ENCODE measurements at places on chromosomes 2 and 18. TPM values are rescaled to one million over a fixed set of nuclear protein-coding genes. Genes with fewer than 3 reads are reported as not detected.

- no peak for DNase-seq
Measured at GRCh38 chr2:97715951-97716694, 2.7 kb downstream of the ZAP70 start.

DNA sequence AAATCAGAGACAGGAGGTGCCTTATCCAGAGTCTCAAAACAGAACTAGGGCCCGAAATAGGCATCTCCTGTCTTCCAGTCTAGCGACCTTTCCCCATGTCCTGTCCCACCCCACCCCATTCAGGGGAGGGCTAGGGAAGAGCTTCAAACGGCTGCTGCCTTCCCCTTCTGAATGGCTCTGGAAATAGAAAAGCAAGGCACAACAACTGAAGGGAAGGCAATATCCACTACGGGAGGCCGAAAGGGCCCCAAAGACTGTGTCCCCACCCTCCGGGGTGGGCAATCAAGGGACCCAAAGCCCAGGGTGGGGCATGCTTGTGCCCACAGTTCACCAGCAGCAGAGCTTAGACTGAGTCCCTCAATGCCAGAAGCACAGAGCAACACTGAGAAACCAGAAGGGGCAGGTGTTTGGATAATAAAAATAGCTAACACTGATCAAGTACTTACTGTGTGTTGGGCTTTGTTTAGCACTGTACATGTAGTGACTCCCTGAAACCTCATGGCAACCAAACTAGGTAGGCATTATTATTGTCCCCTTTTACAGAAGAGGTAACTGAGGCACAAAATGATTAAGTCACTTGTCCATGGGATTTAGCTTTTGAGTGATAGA, 38.5 kb downstream of the CYRIA start:
- no peak for DNase-seq

DUSP2 gene
- total RNA-seq = 13.5 TPM

UBR3 gene
- 23.8 TPM for total RNA-seq

- no peak for DNase-seq
Measured at GRCh38 chr2:148022351-148022750, 1.5 kb downstream of the MBD5 start.

DNA sequence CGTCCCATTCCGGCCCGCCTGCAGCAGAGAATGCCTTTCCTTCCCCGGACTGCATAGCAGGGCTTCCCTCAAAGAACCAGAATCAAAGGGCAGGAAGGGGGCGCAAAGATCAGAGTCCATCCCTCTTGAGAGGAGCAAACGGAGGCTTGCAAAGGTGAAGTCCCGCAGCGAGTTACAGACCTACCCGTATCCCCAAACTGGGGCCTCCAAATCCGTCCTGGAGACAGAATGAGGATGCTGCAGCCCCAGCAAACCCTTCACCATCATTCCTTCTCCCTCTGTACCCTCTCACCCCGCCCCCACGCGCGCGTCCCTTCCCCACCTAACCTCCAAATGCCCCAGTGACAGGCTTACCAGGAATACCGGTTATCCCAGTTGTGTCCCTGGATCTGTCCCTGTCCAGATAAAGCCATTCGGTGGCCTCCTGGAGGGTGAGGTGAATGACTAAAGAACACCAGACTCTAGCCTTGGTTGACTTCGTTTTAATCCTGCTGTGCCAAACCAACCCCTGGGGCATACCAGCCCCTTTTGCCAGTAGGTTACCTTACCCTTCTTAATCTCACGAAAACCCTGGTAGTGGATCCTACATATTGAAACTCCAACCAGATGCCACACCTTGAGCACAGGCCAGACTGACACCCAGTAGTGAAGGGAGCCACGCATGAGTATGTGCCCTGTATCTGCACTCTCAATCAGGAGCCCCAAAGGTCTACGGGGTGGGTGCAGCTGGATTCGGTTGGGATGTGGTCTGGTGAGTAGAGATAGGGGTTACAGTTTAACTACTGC, 961 bp upstream of the SLC40A1 start:
- peak; percentile 66 for DNase-seq

GRCh38 chr2:160730296-160730995, 236.8 kb upstream of the RBMS1 start:
- no peak for DNase-seq

ZC3H15 gene
- total RNA-seq = 71.3 TPM

CBLN2 gene
- total RNA-seq = not detected

DNA sequence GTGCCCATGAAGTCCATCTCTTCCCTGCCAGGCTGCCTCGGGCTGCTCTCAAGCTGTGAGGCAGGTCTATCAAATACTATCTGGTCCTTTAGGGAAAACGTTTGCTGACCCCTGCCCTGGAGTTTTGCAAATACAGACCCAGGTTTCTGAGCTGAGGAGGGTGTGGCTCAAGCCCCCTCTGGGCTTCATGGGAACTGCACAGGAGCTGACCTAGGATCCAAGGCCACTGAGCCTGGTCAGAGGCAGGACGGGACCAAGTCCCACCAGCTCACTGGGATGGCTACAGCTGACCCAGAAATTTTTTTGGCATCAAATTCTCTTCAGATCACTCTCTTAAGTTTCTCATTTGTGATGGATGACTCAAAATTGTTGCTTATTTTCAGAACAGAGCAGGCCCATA, 14.1 kb downstream of the ZNF516 start:
- DNase-seq = no peak

- DNase-seq = peak; percentile 55
Measured at GRCh38 chr2:180679693-180680092, 300.7 kb upstream of the UBE2E3 start.

- DNase-seq = no peak
Measured at GRCh38 chr2:174621323-174621722, 23.7 kb upstream of the WIPF1 start.

ANKAR gene
- total RNA-seq = 2.0 TPM

- DNase-seq = no peak
Measured at GRCh38 chr2:195105581-195105980, 551.4 kb upstream of the SLC39A10 start.

DNA sequence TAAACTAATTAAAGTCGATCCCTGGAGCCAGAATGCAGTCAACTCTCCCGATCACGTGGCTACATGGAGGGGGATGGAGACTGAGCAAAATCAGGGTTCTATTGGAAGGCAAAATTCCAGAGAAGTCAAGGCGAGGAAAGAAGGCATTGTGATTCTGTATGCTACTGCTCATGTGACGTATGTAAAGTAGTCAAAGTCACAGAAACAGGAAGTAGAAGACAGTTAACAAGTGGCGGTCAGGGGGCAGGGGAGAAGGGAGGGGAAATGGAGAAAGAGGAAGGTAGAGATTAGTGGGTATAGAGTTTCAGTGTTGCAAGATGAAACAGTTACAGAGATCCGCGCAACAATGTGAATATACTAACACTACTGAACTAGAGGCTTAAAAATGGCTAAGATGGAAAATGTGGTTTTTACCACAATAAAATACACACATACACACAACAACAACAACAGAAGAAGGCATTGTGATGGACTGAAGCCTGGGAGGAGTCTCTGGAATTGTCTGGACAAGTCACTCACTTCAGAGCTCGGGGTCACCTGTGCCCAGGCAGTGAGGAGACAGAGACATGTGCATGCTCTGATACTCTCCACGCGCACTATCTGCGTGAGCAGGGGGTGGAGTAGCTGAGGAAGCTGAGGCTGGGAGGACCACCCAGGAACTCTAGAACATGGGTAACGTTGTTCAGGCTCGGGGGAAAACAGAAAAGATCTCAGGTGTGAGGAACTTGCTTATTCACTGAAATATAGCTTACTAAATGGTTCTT, 89.9 kb upstream of the CDCA7 start:
- peak; percentile 47 for DNase-seq

DNA sequence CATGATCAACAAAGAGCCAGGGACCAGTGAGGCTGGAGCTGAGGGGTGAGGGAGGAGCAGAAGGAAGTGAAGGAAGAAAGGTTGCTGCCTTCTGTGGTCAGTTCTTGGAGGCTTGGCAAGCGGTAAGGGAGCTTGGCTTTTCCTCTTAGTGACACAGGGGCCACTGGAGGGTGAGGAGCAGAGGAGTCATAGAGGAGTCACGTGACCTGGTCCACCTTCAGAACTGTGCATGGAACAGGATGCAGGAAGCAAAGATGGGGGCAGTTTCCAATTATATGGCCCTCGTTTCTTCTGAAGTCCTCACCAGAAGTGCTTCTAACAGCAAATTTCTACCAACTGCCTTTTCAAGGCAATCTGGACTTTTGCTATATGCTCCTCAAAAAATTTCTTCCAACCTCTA, 326.9 kb upstream of the SMIM21 start:
- no peak for DNase-seq

GRCh38 chr2:37354531-37354930, 10.1 kb downstream of the QPCT start:
- DNase-seq = no peak

DNA sequence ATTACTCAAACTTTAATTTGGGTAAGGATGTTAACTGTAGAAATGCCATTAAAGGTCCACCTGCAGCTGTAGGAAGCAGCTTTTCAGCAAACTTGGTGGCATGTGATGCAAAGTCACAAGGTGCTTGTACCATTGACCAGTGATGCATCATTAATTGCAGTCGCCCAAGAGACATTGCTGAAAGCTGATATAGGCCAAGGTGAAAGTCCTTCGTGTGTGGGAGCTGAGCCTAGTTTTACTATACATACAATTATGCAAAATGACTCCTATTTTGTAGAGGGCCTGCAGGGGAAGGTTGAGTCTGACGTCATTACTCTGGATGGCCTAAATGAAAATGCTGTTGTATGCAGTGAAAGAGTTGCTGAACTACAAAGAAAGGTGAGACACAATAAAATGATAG, 40.5 kb downstream of the ALMS1 start:
- no peak for DNase-seq

MALT1 gene
- 18.0 TPM for total RNA-seq
